GM23248 (cell line): ENCODE measurements at places on chromosomes 1 and 21. TPM values are rescaled to one million over a fixed set of nuclear protein-coding genes. Genes with fewer than 3 reads are reported as not detected.
A peak's percentile ranks its signal among the peaks of the same experiment; 100 is the strongest.

DNA sequence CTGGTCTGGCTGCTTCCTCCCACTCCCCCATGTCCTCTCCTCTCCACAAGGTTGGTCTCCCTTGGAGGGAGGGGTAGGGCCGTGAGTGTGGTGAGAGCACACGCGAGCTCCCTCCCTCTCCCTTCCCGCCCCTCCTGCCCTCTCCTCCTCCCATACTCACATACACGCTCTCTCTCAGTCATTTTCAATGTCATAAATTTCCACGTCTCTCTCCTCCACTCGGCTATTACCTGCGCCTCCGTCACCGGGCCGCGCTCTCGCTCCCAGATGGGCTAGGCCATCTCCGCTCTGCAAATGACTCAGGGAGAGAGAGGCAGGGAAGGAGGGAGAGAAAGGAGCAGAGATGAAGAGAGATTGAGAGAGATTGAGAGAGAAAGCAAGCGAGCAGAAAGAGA lies 36.7 kb upstream of the DMBX1 start:
- no peaks in the 10 kb centered on the region for H3K36me3 ChIP-seq
- no peak overlapping the region for H3K4me3 ChIP-seq
- no peaks in the 10 kb centered on the region for H3K4me1 ChIP-seq
- H3K27ac ChIP-seq, result no peak overlapping the region
- no peak for DNase-seq

DNA sequence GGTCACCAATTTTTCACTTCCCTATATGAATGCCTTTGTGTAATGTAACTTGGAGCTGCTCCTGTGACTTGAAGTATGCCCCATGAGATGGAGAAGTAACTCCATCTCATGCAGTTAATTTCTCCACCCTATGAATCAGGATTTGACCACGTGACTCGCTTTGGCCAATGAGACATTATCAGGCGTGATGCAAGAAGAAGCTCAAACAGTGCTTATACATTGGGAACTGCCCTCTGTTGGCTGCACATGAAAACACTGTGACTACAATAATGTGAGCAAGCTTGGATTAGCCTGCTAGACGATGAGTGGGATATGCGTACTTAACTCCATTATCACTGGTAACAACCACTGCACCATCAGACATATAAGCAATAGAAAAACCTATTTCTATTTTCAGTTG lies 684.4 kb downstream of the PLA2G4A start:
- H3K4me1 ChIP-seq, result 0 out of 2 replicates have a peak, but pooled peaks cover 3% of the 10 kb centered on the region
- no peak overlapping the region for H3K4me3 ChIP-seq
- H3K36me3 ChIP-seq, result no peaks in the 10 kb centered on the region

ANGPTL3 gene
- total RNA-seq, result not detected in 2 replicates

DNA sequence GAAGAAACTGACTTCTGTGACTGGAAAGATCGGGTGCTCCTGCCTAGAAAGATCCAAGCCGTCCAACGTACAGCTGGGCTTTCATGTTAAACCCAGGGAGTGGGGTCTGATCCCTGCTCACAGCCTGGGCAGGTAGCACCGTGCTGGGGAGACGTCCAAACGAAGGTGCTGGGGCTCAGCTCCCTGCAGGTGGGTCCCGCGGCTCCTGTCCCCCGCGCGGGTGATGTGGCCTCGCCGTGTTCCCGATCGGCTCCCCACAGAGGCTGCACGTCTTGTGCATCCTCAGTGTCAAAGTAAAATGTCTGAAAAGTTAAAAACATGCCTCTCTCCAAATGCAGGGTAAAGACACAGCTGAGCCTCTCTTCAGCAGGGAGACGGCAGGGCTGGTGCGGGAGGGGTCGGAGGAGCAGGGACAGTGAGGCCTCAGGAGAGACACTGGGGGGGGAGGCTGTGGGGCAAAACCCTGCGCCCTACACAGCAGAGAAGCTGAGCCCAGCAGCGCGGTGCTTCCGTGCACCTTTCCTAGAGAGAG lies 40.1 kb upstream of the COL6A2 start:
- no peaks in the 10 kb centered on the region for H3K27me3 ChIP-seq
- DNase-seq, result no peak
- no peaks in the 10 kb centered on the region for H3K36me3 ChIP-seq
- H3K4me1 ChIP-seq, result peaks cover 43% of the 10 kb centered on the region

AIRE gene
- not detected in 2 replicates for total RNA-seq

- H3K4me1 ChIP-seq, result peaks cover 3% of the 10 kb centered on the region
- H3K4me3 ChIP-seq, result no peak overlapping the region
- H3K27ac ChIP-seq, result no peak overlapping the region
- DNase-seq, result no peak
These were observed 10.3 kb upstream of the AGTRAP start for GRCh38 chr1:11725616-11726015.

CGN gene
- total RNA-seq, result not detected in 2 replicates

DNA sequence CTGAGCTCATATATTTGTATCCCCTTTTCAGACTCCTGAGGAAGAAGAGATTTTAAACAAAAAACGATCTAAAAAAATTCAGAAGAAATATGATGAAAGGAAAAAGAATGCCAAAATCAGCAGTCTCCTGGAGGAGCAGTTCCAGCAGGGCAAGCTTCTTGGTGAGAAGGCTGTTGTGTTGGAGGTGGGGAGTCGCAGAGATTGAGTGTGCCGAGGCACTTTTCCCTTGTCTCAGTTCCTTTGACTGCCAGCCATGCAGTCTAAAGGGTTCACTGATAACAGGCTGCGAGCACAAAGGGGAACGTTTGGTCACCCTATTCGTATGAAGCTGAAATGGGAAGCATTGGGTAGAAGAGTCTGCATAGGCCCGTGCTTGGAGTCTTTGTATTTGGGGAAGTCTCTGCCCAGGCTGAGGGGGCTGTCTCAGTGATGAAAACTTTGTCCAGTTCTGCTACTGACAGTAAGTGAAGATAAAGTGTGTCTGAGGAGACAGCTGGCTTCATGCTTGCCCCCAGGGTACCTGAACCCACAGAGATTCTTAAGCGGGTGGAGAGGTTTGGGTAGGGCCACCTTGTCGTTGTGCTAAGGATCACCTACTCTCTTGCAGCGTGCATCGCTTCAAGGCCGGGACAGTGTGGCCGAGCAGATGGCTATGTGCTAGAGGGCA lies 2.8 kb downstream of the RPS8 start:
- no peak for DNase-seq
- H3K27me3 ChIP-seq, result no peaks in the 10 kb centered on the region

- H3K4me1 ChIP-seq, result no peaks in the 10 kb centered on the region
- no peak for DNase-seq
- no peak overlapping the region for H3K27ac ChIP-seq
These were observed 4.6 kb downstream of the TARBP1 start for GRCh38 chr1:234474375-234474774.

GRCh38 chr1:27403065-27403726 lies 10.8 kb downstream of the GPR3 start:
- H3K27ac ChIP-seq, result peak overlapping the region; percentile 81
- peak overlapping the region; percentile 16; the same call in 1 of the 2 replicates for H3K4me3 ChIP-seq
- no peaks in the 10 kb centered on the region for H3K27me3 ChIP-seq
- peak; percentile 88 for DNase-seq

GRCh38 chr1:61097722-61098121 lies 15.4 kb downstream of the NFIA start:
- H3K36me3 ChIP-seq, result no peaks in the 10 kb centered on the region
- no peaks in the 10 kb centered on the region for H3K27me3 ChIP-seq
- H3K4me3 ChIP-seq, result no peak overlapping the region

DNA sequence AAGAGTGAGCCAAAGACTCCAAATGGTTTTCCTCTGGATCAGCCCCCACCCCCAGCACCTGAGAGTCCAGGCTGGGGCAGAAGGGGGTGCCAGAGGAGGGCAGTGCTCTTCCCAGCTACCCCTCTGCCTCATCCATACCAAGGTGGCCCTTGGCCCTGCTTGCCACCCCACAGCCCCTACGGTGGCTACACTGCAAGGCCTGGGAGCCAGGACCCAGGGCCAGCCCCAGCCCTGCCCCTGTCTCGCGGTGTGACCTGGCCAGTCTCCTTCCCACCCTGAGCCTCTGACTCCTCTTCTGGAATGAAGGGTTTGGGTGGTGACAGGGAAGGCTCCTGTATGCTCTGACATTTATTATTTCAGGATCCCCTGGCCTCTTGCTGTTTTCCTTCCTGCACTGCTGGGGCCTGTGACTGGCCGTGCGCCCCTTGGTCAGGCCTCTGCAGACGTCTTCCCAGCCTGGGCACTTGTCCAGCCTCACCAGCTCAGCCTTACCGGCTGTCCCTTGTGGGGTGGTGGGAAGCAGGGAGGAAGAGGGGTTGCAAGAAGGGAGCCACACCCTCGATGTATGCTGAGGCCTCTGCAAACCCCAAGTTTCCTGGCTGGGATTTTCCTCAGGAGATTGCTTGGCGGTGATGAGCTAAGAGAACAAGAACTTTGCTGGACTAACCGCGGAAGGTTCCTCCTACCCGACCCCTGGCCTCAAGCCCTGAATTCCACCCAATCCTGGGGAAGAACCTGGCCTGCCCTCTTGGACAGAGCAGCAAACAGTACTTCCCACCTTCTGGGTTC lies 13.5 kb downstream of the ASAP3 start:
- no peak overlapping the region for H3K4me3 ChIP-seq
- peaks cover 42% of the 10 kb centered on the region for H3K4me1 ChIP-seq
- DNase-seq, result peak; percentile 76
- peak overlapping the region; percentile 69 for H3K27ac ChIP-seq
- no peaks in the 10 kb centered on the region for H3K36me3 ChIP-seq

- H3K4me1 ChIP-seq, result no peaks in the 10 kb centered on the region
- DNase-seq, result peak; percentile 23
- peaks cover 28% of the 10 kb centered on the region for H3K27me3 ChIP-seq
- H3K4me3 ChIP-seq, result no peak overlapping the region
- no peak overlapping the region for H3K27ac ChIP-seq
These were observed 6.8 kb upstream of the TADA1 start for GRCh38 chr1:166882893-166883292.

CDC7 gene
- 3.0 and 3.5 TPM in 2 replicates for total RNA-seq

- H3K36me3 ChIP-seq, result no peaks in the 10 kb centered on the region
- H3K27me3 ChIP-seq, result no peaks in the 10 kb centered on the region
- peak overlapping the region; percentile 78 for H3K4me3 ChIP-seq
- DNase-seq, result peak; percentile 62
These were observed 6.6 kb upstream of the ZNF669 start for GRCh38 chr1:247110627-247111258.

DNA sequence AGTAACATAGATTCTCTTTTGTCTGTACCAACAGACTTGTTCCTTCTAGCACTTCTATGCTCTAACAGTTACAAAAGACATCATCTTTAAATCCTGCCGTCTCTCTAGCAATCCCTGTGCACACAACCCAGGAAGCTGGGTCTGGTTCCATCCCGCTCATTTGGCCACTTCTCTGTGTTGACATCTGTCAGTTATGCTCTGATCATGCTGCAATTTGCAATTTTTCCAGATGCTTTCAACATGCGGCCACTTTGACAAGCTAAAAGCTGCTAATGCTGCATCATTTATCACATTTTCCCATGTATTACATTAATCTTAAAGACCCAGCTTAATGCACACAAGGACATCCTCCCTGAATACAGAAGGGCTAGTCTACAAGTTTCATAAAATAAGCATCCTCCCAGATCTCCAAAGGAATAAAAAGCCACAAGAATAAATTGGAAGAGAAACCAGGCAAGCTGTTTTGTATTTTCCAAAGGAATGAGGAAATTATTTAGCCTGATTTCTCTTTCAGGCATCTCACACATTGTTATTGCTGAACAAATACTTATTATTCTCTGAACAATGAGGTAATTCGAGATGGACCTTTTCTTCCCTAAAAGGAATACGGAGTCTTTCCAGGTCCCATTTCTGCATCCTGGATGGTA lies 19.0 kb upstream of the LRRC52 start:
- H3K27me3 ChIP-seq, result peaks cover 5% of the 10 kb centered on the region; the same call in 1 of the 2 replicates
- H3K4me3 ChIP-seq, result no peak overlapping the region
- H3K36me3 ChIP-seq, result no peaks in the 10 kb centered on the region
- H3K27ac ChIP-seq, result no peak overlapping the region
- no peak for DNase-seq

- no peak overlapping the region for H3K27ac ChIP-seq
- H3K4me1 ChIP-seq, result peaks cover 12% of the 10 kb centered on the region
- DNase-seq, result peak; percentile 67
- no peak overlapping the region for H3K4me3 ChIP-seq
- H3K27me3 ChIP-seq, result no peaks in the 10 kb centered on the region
These were observed 56.0 kb upstream of the COX20 start for GRCh38 chr1:244779410-244779809.

- H3K4me1 ChIP-seq, result peaks cover 18% of the 10 kb centered on the region
- no peak overlapping the region for H3K4me3 ChIP-seq
- no peak overlapping the region for H3K27ac ChIP-seq
- DNase-seq, result no peak
These were observed 34.2 kb downstream of the ZNF496 start for GRCh38 chr1:247297263-247298123.

- H3K27ac ChIP-seq, result no peak overlapping the region
- DNase-seq, result no peak
- H3K4me3 ChIP-seq, result no peak overlapping the region
- H3K27me3 ChIP-seq, result no peaks in the 10 kb centered on the region
- no peaks in the 10 kb centered on the region for H3K36me3 ChIP-seq
- H3K4me1 ChIP-seq, result no peaks in the 10 kb centered on the region
These were observed 183.4 kb upstream of the C1orf174 start for GRCh38 chr1:4083231-4084047.

DNA sequence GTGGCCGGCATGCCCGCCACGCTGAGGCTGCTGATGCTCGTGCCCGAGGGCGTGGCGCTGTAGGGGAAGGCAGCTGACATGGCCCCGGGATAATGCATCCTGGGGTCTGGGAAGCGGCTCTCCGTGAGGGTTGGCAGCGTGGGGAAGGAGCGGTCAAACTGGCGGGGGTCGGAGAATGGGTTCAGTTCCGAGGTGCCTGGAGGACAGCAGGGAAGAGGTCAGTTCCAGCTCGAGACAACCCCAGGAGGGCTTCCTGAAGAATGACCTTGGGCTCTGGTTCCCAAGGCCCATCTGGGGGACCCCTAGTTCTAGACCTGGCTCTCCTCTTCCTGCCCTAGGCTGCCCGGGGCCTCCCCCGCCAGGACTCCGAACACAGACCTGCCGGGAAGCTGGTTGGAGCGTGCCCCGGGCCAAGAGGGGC lies 27.6 kb downstream of the RUNX3 start:
- DNase-seq, result no peak
- no peak overlapping the region for H3K27ac ChIP-seq
- H3K4me1 ChIP-seq, result no peaks in the 10 kb centered on the region
- H3K4me3 ChIP-seq, result no peak overlapping the region
- no peaks in the 10 kb centered on the region for H3K27me3 ChIP-seq
- no peaks in the 10 kb centered on the region for H3K36me3 ChIP-seq

DNA sequence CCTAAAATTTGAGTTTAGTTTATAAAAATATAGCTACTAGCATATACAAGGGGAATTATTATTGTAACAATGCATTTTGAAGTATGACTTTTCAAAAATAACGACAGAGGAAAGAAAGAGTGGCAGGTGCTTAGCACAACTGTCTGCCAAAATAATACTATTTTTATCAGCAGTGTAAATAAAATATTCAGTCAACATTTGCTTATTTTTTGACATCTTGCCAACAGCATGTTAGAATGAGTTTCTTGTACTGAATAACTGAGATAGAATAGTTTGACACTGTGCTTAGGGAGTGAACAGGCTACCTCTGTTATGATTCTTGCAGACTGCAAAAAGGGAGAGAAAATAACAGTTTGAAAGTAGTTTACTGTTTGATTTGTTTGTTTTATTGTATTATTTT lies 909.8 kb downstream of the BRINP3 start:
- H3K27me3 ChIP-seq, result no peaks in the 10 kb centered on the region
- no peaks in the 10 kb centered on the region for H3K36me3 ChIP-seq
- no peaks in the 10 kb centered on the region for H3K4me1 ChIP-seq
- DNase-seq, result no peak
- no peak overlapping the region for H3K27ac ChIP-seq
- no peak overlapping the region for H3K4me3 ChIP-seq

GRCh38 chr21:45544449-45545235 lies 2.4 kb upstream of the SLC19A1 start:
- H3K4me1 ChIP-seq, result no peaks in the 10 kb centered on the region
- DNase-seq, result no peak
- no peaks in the 10 kb centered on the region for H3K36me3 ChIP-seq
- no peak overlapping the region for H3K4me3 ChIP-seq
- H3K27ac ChIP-seq, result no peak overlapping the region
- H3K27me3 ChIP-seq, result no peaks in the 10 kb centered on the region
